ENCODE measurements at places on chromosomes 1 and 21.

DNA sequence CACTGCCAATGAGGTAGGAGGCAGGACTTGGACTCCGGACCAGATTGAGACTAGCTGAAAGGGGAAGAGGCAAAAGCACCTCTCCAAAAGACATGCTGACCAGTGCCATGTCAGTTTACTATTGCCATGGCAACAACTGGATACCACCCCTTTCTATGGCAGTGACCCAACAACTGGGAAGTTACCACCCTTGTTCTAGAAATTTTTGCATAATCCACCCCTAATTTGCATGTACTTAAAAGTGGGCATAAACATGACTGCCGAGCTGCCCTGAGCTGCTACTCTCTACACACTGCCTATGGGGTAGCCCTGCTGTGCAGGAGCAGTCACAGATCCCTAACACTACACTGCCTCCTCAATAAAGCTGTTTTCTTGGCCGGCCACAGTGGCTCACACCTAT, 19.0 kb upstream of the SLC6A9 start:
- DNase-seq: no peak

- DNase-seq: no peak
These were observed 318.2 kb upstream of the PLXNA2 start for GRCh38 chr1:208562151-208562960.

DNA sequence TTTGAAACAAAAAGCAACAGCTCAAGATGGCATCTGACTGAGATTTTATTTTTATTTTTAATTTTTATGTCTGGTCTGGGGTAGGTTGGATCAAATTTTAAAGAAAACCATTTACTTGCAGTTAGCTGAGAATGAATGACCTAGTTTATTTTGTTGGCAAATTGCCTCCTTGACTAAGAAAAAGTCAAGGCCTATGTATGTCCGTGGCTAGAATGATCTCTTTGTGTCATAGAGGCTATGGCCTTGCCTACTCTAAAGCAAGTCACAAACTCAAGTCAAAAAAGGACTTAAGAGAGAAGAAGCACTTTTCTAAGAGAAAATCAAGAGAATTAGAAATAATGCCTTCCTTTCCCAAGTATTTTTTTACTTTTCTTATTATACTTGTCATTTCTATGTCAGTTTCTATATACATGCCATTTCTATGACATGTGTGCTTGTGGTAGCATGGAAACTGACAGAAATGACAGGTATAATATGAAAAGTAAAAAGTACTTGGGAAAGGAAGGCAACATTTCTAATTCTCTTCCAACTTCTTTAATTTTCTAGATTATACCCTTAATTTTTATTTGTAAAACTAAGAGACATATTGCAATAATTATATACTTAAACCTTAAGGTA, 136.7 kb downstream of the CENPF start:
- DNase-seq: no peak

DNA sequence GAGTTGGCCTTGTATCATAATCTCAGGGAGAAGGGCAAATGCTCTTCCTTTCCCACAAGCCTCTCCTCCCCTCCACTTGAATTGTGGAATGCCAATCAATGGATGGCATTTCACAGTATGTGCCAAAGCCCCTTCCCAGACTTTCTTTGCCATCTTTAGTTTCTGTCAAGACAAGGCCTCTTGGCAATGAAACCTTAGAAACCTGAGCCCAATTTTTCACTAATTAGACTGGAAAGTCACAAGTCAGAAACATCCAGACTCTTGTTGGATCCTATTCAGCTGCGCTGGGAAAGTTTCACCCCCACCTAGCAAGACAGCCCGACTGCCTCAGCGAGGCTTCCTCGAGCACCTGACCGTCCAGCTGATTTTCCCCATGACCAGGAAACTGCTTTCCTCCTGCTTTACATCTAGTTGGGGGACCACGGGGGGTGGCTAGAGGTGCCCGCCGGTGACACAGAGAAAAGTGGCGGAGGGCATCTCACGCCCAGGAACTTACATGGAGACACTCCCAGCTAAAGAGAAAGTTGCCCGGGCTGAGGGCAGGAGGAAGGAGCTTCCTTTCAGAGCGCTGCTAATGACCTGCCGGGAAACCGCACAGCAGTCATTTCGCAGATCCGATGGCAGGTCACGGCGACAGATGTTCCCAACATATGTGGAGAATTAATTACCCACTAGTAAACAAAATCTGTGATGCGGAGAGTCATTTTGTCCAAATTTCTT, 302.6 kb upstream of the RRP15 start:
- DNase-seq: no peak

GRCh38 chr1:160454371-160455152, 54.2 kb downstream of the VANGL2 start:
- DNase-seq: no peak

DNA sequence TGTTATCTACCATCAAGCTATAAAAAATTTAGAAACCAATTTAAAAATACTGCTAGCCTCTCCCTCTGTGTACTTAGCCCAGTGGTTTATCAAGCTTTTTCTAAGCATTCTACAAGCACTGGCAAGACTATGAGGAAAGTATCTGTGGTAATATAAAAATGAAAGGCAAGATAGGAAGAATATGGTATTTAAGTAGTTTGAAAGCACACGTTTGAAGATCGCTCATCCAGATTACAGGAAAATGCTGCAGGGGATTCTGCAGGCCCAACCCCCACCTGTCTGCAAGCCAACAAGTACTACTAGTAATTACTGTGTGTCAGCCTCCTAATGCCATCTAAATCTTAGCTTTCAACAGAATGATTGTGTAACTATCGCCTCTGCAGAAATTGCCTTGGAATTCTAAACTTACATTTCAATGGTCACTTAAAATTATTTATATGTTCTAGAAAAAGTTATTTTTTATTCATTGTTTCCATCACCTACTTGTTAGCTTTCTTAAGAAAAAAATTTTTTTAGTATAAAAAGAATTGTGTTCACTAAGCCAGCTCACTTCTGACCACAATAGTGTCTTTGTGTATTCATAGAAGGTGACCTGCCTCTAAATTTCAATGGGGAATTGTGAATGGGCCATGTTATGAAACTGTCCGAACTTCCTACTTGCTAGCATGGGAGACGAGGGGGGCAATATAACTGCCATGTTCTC, 8.5 kb downstream of the ERRFI1 start:
- no peak for DNase-seq

DNA sequence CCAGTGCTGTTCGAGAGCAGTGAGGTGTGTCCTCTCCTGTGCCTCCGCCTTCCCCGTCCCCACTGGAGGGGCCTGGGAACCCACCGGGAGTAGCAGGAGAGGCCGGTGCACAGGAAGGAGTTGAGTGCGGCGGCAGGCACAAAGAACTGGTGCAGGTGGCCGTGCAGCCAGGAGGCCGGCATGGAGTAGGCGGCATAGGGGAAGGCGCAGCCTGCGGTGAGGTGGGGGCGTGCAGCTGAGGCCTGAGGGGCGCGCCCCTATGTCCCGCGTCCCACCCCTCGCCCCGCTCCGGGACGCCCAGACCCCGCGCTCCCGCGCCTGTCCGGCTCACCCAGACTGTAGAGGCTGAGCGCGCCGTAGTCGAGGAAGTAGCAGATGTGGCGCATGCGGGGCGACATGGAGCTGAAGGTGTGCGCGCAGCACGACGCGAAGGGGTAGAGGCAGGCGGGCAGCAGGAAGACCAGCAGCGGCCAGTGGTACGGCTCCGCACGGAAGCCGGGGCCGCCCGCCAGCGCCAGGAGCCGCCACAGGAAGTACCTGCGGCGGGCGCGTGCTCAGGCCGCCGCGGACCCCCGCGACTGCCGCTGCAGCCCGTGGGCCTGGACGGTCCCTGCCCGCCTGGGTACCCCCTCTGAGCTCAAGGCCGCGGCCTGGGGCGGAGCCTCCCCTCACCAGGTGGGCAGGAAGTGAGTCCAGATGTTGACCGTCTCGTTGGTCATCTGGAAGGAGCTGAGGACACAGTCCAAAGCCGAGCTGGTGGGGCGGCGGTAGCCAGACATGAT, 2.2 kb downstream of the PAQR6 start:
- no peak for DNase-seq

GRCh38 chr1:5887349-5887970, 104.8 kb downstream of the NPHP4 start:
- DNase-seq: no peak

- no peak for DNase-seq
These were observed 165.0 kb upstream of the EDN2 start for GRCh38 chr1:41649396-41650027.

DNA sequence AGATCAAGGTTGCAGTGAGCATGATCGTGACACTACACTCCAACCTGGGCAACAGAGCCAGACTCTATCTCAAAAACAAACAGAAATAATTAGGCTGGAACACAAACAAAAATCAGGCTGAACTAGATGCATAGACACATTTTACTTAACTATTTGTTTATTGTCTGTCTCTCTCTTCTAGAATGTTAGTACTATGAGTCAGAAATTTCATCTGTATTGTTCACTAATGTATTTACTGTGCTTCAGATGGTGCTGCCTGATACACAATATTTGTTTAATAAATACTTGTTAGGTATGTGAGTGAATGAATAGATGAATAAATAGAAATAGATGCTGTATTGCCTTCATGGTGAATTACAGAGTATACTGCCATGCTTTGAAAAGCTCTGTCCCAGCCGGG, 6.0 kb upstream of the LIN28A start:
- no peak for DNase-seq

- no peak for DNase-seq
These were observed 57.4 kb downstream of the BRINP2 start for GRCh38 chr1:177227978-177228692.

- DNase-seq: no peak
These were observed 50.0 kb upstream of the BOLA1 start for GRCh38 chr1:149849111-149849946.

- DNase-seq: no peak
These were observed 18.4 kb downstream of the CNIH4 start for GRCh38 chr1:224375059-224375458.

GRCh38 chr1:10721381-10722321, 74.8 kb downstream of the CASZ1 start:
- DNase-seq: no peak

DNA sequence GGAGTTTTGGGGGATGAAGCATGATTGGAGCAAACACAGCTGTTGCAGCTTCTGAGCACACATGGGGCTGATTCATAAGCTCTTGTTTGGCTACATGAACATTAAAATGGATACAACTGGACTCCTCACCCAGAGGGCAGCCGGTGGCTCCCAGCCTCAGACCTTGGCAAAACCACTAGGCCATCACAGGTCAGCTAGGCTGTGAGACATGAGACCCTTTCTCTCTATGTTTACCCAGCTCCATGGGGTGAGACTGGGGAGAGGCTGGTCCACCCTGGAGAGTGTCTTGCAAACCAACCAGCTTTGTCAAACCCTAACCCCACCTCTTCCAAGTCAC, 388.7 kb downstream of the PTPRU start:
- no peak for DNase-seq

GRCh38 chr1:230822092-230822581, 46.2 kb downstream of the C1orf198 start:
- DNase-seq: no peak

DNA sequence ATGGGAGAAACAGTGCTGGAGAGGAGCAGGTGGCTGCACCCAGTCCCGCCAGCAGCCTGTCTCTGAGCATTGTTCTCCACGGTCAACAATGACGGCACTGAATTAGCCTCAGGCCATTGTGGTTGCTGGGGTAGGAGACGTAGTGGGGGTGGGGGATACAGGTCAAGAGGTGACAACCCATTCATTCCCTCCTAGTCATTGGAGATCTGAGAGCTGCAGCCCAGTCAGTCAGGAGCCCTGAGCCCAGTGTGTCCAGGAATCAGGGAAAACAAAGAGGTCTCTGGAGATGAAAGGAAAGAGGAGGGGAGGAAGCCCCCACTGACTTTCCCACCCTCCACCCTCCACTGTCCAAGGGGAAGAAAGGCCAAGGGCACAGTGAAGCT, 15.3 kb downstream of the SMIM12 start:
- no peak for DNase-seq

DNA sequence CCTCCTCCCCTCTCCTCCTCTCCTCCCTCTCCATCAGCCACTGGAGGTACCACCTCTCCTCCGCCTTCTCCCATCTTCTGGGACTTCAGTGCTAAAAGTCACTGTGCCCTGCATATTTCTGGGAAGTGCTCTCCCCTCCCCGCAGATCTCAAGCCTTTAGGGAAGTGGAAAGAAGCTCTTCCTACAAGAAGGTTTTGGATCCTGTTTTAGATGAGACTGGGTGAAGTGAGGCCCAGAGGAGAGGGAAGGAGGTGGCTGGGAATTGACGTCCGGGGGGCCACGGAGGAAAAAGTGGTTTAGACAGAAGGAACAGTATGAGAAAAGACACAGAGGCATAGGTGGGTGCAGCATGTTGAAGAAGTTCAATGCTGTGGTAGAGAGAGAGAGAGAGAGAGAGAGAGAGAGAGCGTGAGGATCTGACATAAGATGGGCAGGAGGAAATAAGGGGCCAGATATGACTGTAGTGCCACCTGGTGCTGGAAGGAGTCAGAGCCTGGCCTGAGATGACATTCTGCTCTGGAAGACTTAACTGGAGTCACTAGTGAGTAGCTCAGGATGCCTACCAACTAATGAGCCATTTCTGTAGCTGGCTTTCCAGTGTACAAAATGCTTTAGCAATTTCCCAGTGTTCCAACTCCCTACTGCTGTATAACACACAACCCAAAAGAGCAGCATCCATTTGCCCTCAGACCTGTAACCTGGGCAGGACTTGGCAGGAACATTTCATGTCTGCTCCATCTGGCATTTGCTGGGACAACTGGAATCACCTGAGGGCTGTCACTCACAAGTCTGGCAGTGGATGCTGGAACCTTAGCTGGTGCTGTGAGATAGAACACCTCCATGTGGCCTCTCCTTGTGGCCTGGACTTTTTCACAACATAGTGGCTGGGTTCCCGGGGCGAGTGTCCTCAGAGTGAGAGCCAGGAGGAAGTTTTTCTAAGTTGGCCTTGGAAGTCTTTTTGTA, 16.6 kb upstream of the ZSCAN20 start:
- no peak for DNase-seq

GRCh38 chr21:43346551-43346950, 80.4 kb downstream of the SIK1 start:
- DNase-seq: no peak

All from NCI-H1436 treated with DMSO at 0.1 percent for 48 hours (cell line).